ENCODE measurements at places on chromosomes 2 and 18. TPM values are rescaled to one million over a fixed set of nuclear protein-coding genes. Genes with fewer than 3 reads are reported as not detected.

Gene SRD5A2
- not detected for total RNA-seq

Gene MOGAT1
- not detected for total RNA-seq

Gene REG3G
- total RNA-seq, result not detected

Gene FIGN
- 3.6 TPM for total RNA-seq

Gene CHST9
- not detected for total RNA-seq

Gene TCF23
- 19.4 TPM for total RNA-seq

Gene KCNG3
- total RNA-seq, result 0.26 TPM

Gene MDH1B
- 6.3 TPM for total RNA-seq

Gene PROC
- total RNA-seq, result not detected

Gene SOS1
- total RNA-seq, result 15.6 TPM

Gene SAG
- total RNA-seq, result 0.07 TPM

Gene C2orf78
- total RNA-seq, result not detected

Gene ADRA2B
- 5.4 TPM for total RNA-seq

Gene SALL3
- not detected for total RNA-seq

Gene HJURP
- total RNA-seq, result not detected

Gene DCDC2C
- total RNA-seq, result not detected

Gene MOB4
- 46.5 TPM for total RNA-seq

Gene LYPD6B
- total RNA-seq, result 0.27 TPM

DNA sequence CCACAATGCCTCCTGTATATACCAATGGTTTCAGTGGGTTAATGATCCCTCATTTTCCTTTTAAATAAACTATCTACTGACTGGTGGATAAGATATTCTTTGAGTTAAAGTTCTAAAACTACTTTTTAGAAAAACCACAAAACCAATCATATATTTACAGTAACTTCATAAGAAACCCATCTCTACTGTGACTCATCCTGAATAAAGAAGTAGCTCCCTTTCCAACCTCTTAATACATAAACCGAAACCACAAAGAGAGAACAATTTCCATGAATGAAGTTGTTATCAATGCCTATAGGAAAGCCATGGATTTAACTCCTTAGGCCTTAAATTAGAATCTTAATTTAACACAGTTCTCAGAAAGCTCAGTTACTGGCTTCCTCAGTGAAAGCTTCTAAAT, 227.0 kb upstream of the SMAD7 start:
- no peak overlapping the region for H3K27ac ChIP-seq
- DNase-seq, result no peak
- H3K27me3 ChIP-seq, result no peaks in the 10 kb centered on the region
- H3K4me1 ChIP-seq, result no peaks in the 10 kb centered on the region

DNA sequence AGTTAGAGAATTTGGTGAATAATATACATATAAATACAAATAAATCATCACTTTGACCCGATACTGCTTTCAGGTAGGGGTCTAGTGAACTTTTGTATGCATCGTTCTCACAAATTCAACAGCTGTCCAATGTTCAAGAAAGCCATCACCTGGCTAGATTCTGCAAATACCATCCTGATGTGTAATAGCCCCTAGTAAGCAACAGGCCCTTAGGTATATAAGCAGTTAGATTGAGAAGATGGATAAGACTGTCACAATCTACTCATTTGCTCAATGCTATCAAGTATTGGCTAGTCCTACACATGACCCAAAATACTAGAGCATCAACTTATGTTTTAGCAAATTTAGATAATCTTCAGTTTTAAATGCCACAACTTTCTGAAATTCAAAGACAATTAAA, 20.7 kb upstream of the DSG1 start:
- no peaks in the 10 kb centered on the region for H3K36me3 ChIP-seq
- no peaks in the 10 kb centered on the region for H3K27me3 ChIP-seq
- no peak overlapping the region for H3K4me3 ChIP-seq

- no peaks in the 10 kb centered on the region for H3K36me3 ChIP-seq
- H3K27ac ChIP-seq, result no peak overlapping the region
- H3K4me1 ChIP-seq, result no peaks in the 10 kb centered on the region
- no peaks in the 10 kb centered on the region for H3K27me3 ChIP-seq
- no peak for DNase-seq
- H3K4me3 ChIP-seq, result no peak overlapping the region
Observed at GRCh38 chr2:5474716-5475115, 217.5 kb upstream of the SOX11 start.

GRCh38 chr2:207640160-207640559, 15.0 kb upstream of the METTL21A start:
- no peaks in the 10 kb centered on the region for H3K4me1 ChIP-seq
- no peak for DNase-seq
- H3K27me3 ChIP-seq, result no peaks in the 10 kb centered on the region
- no peak overlapping the region for H3K4me3 ChIP-seq

- DNase-seq, result no peak
- no peaks in the 10 kb centered on the region for H3K4me1 ChIP-seq
- no peaks in the 10 kb centered on the region for H3K27me3 ChIP-seq
- no peak overlapping the region for H3K4me3 ChIP-seq
- no peak overlapping the region for H3K27ac ChIP-seq
Observed at GRCh38 chr2:54088191-54088634, 27.2 kb upstream of the ACYP2 start.

DNA sequence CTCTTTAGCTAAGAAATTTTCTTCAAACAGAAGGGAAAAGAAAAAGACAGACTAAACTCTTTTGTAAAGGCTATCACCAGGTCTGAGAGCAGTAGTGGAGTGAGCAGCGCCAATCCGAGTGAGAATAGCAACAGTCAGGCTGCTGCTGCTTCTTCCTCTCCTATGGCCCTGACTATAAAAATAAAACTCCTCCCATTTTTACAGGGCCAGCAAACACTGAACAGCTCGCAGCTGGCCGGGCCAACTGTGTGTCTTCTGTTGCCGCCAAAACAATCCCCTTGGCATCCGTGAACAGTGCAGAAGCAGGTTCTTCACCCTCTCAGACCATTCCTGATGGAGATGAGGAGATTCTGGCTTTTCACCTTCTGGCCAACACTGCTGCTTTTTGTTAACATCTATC, 124.5 kb downstream of the CNTNAP5 start:
- H3K4me1 ChIP-seq, result no peaks in the 10 kb centered on the region
- no peak overlapping the region for H3K4me3 ChIP-seq
- no peaks in the 10 kb centered on the region for H3K27me3 ChIP-seq
- no peak for DNase-seq

DNA sequence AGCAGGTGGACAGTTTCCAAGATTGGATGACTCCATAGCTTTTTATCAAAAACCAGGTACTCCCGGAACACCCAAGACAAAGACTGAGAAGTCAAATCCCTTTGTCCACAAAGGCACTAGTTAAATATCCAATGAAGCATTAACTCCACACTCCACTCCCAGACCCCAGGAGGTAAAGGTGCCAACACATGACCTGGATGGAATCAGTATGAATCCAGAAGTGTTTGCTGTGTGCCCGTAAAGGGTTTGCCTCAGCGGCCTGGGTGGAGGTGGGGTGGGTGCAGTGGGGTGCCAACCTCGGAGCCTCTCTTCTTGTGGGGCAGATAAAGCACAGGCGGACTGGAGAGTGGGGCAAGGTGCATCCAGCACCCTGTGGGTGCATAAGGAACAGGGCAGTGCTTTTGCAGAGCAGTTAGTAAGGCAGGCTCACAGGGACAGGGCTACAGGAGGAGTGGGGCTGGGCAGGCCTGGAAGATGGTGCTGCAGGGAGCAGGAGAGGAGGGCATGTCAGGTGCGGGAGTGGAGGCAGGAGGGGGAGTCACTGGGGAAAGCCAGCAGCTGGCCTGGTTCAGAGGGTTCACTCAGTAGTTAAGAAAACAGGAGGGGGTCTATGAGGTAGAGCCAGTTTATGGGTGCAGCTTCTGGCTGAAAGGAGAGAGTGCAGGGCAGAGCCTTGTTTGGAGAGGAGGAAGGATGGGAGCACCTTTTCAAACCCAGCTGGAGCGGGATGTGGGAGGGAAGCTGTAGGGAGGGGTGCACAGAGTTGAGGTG, 208.4 kb upstream of the SMAD2 start:
- no peaks in the 10 kb centered on the region for H3K4me1 ChIP-seq
- no peak overlapping the region for H3K27ac ChIP-seq
- no peak overlapping the region for H3K4me3 ChIP-seq
- no peaks in the 10 kb centered on the region for H3K36me3 ChIP-seq

- DNase-seq, result no peak
- H3K36me3 ChIP-seq, result no peaks in the 10 kb centered on the region
- H3K27me3 ChIP-seq, result no peaks in the 10 kb centered on the region
- no peak overlapping the region for H3K4me3 ChIP-seq
Observed at GRCh38 chr2:106664669-106665068, 177.5 kb downstream of the CD8B2 start.

DNA sequence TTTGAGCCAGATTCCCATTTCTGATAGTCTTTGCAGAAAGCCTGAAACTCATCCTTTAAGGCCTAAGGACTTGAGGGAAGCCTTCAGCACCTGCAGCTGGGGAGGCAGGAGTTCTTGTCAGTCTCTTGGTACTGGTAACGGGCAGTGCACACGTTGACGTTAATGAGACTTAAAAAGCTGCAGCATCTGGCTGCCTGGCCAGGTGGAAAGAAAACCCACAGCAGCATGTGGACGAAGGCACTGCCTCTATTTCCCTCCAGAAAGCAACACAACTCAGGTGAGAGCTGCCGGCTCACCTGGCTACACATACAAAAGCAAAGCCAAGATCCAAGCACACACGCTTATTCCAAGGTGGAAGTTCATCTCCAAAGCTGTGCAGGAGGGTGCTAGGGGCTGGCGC, 178.8 kb downstream of the ANAPC1 start:
- no peak overlapping the region for H3K4me3 ChIP-seq
- H3K27ac ChIP-seq, result no peak overlapping the region
- no peak for DNase-seq
- no peaks in the 10 kb centered on the region for H3K4me1 ChIP-seq
- no peaks in the 10 kb centered on the region for H3K27me3 ChIP-seq

DNA sequence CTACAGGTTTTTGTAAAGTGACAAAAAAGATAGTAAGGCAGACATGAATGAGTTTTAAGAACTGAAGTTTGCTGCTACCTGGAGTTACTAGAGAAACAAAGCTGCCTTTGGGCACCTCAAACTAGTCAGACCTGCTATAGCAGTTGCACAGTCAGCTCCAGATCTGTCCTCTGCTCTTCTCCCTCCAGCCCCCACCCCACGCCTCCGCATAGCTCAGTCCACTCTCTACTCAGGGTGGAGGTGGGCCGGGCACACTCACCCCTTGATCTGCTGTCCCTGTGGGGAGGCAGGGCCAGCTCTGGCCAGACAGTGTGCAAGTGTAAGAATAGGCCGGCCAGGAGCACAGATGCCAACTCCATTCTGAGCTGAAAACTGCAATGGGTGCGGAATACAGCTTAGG, 4.1 kb downstream of the SERTAD2 start:
- H3K27ac ChIP-seq, result no peak overlapping the region
- H3K4me3 ChIP-seq, result no peak overlapping the region
- H3K27me3 ChIP-seq, result no peaks in the 10 kb centered on the region
- H3K4me1 ChIP-seq, result no peaks in the 10 kb centered on the region
- H3K36me3 ChIP-seq, result no peaks in the 10 kb centered on the region

DNA sequence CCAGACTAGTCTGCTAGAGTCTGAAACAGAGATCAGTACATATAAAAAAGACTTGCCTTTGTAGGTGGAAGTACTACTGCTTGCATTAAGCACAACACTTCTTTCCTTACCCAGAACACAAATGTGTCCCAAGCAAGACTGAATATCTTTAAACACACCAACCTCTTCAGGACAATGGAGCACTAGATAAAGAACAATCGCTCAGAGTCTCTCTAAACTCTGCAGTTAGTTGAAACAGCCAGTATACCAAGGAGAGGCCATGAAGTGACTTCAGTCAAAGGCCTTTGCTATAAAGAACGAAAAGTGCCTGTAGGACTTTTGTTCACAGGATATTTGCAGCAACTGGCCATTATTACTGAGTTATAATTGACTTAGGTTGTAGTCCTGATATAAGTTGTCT, 9.9 kb upstream of the B4GALT6 start:
- no peaks in the 10 kb centered on the region for H3K4me1 ChIP-seq
- H3K4me3 ChIP-seq, result no peak overlapping the region
- DNase-seq, result no peak
- H3K36me3 ChIP-seq, result no peaks in the 10 kb centered on the region

DNA sequence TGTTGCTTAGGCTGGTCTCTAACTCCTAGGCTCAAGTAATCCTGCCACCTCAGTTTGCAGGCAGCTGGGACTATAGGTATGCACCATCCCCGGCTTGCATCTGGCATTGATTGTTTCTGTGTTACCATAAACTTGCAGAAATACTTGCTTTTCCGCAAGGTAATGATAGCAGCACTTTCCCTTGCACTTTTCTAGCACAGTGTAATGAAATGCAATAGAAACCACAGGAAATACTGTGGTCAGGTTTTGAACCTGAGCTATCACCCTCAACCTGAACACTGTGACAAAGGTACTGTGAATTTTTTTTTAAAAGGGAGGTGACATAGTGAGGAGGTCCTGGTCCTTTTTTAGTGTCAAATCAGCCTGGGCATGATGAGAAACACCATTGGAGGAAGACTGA, 38.3 kb downstream of the DHRS9 start:
- H3K4me1 ChIP-seq, result no peaks in the 10 kb centered on the region
- H3K4me3 ChIP-seq, result no peak overlapping the region
- no peak for DNase-seq
- H3K27me3 ChIP-seq, result no peaks in the 10 kb centered on the region
- H3K27ac ChIP-seq, result no peak overlapping the region

GRCh38 chr2:10027660-10028330, 15.6 kb upstream of the KLF11 start:
- H3K4me3 ChIP-seq, result no peak overlapping the region
- no peak overlapping the region for H3K27ac ChIP-seq
- no peaks in the 10 kb centered on the region for H3K27me3 ChIP-seq
- no peaks in the 10 kb centered on the region for H3K36me3 ChIP-seq
- DNase-seq, result no peak

GRCh38 chr2:186426153-186427016, 59.7 kb upstream of the ZC3H15 start:
- no peak overlapping the region for H3K4me3 ChIP-seq
- H3K4me1 ChIP-seq, result no peaks in the 10 kb centered on the region
- H3K27ac ChIP-seq, result no peak overlapping the region
- H3K36me3 ChIP-seq, result no peaks in the 10 kb centered on the region
- H3K27me3 ChIP-seq, result no peaks in the 10 kb centered on the region

GRCh38 chr2:227153758-227154486, 10.1 kb downstream of the COL4A4 start:
- no peaks in the 10 kb centered on the region for H3K27me3 ChIP-seq
- H3K36me3 ChIP-seq, result no peaks in the 10 kb centered on the region
- no peak overlapping the region for H3K4me3 ChIP-seq
- H3K27ac ChIP-seq, result peak overlapping the region; percentile 33
- DNase-seq, result peak; percentile 45

GRCh38 chr18:23719634-23720201, 30.5 kb downstream of the LAMA3 start:
- H3K4me3 ChIP-seq, result no peak overlapping the region
- peak; percentile 57 for DNase-seq
- H3K27me3 ChIP-seq, result no peaks in the 10 kb centered on the region
- no peaks in the 10 kb centered on the region for H3K36me3 ChIP-seq
- peaks cover 5% of the 10 kb centered on the region for H3K4me1 ChIP-seq
- H3K27ac ChIP-seq, result peak overlapping the region; percentile 88

- H3K27ac ChIP-seq, result no peak overlapping the region
- no peaks in the 10 kb centered on the region for H3K27me3 ChIP-seq
- no peak overlapping the region for H3K4me3 ChIP-seq
- H3K36me3 ChIP-seq, result no peaks in the 10 kb centered on the region
- no peak for DNase-seq
Observed at GRCh38 chr2:126704434-126705160, 48.6 kb downstream of the GYPC start.

Measured in uterus (tissue), 4 donors.